Activated naive CD8-positive, alpha-beta T cell treated with anti-CD3 and anti-CD28 coated beads, Interleukin-2, amount 50 U/mL, for 24 hours (primary cell): ENCODE measurements at places on chromosomes 12 and 14.

DNA sequence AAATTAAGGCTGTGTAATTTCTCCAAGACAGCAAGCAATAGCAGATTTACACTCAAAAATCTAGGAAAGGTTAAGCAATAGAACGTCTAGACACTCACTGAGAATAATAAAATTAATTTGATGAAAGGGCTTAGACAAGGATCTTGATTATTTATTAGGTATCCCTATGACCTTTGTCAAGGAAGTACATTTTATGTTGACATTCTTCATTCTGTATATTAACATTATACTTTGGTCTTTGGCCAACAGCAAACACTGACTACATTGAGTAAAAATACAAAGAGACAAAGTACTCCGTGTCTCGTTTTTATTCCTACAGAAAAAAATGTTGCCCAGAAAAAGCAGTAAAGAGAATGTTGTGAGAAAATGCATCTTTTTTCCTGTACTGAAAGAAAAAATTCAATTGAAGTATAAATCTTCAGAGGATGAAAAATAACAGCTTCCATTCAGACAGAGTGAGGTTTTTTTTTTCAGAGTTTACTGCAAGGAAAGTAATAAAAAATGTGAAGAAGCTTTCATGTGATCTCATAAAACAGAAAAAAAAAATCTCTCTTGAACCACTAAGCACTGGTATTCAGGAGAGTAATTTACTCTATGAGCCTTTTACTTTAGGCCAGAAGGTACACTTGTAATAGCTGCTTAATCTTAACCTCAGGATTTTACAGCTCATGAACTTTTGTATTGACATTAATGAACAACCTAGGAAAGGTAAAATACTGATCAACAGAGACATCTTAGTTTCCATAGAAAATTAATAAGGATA is 605.0 kb downstream of the FSCB start:
- no peaks in the 10 kb centered on the region for H3K36me3 ChIP-seq
- no peak for DNase-seq
- H3K4me1 ChIP-seq: no peaks in the 10 kb centered on the region
- no peaks in the 10 kb centered on the region for H3K27me3 ChIP-seq

GRCh38 chr14:56129092-56129491 is 10.9 kb downstream of the PELI2 start:
- H3K36me3 ChIP-seq: no peaks in the 10 kb centered on the region
- DNase-seq: no peak
- peaks cover 35% of the 10 kb centered on the region for H3K4me1 ChIP-seq
- no peak overlapping the region for H3K4me3 ChIP-seq
- H3K27ac ChIP-seq: no peak overlapping the region

GRCh38 chr14:100442498-100443490 is 119.7 kb downstream of the SLC25A47 start:
- no peaks in the 10 kb centered on the region for H3K36me3 ChIP-seq
- H3K4me1 ChIP-seq: peaks cover 44% of the 10 kb centered on the region
- H3K27me3 ChIP-seq: no peaks in the 10 kb centered on the region

GRCh38 chr12:5587711-5588121 is 155.8 kb downstream of the NTF3 start:
- H3K27me3 ChIP-seq: peaks cover 5% of the 10 kb centered on the region
- no peak for DNase-seq
- H3K4me3 ChIP-seq: no peak overlapping the region
- no peak overlapping the region for H3K27ac ChIP-seq

- no peak overlapping the region for H3K4me3 ChIP-seq
- no peaks in the 10 kb centered on the region for H3K36me3 ChIP-seq
- no peak overlapping the region for H3K27ac ChIP-seq
These were observed 391.8 kb upstream of the DCN start for GRCh38 chr12:91574391-91574790.

DNA sequence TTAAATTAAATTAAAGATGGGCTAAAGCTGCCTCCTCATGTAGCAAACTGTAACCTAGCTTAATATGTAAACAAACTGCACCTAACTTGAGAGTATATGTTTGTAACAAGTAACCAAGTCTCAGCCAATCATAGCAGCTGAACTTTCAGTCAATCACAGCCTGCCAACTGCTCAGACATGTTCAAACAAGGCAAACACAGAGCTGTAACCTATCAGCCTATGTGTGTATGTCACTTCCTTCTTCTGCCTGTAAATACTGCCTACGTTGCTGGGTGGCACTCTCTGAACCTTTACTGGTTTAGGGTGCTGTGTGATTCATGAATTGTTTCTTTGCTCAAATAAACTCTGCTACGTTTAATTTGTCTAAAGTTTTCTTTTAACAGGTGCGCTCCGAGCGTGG is 2.9 kb downstream of the SERPINA6 start:
- DNase-seq: no peak
- no peaks in the 10 kb centered on the region for H3K36me3 ChIP-seq
- H3K4me1 ChIP-seq: no peaks in the 10 kb centered on the region
- H3K4me3 ChIP-seq: no peak overlapping the region
- peaks cover 4% of the 10 kb centered on the region for H3K27me3 ChIP-seq
- no peak overlapping the region for H3K27ac ChIP-seq

- H3K36me3 ChIP-seq: no peaks in the 10 kb centered on the region
- no peak for DNase-seq
- peaks cover 2% of the 10 kb centered on the region for H3K27me3 ChIP-seq
- H3K4me1 ChIP-seq: no peaks in the 10 kb centered on the region
- H3K27ac ChIP-seq: no peak overlapping the region
These were observed 239.2 kb downstream of the NUAK1 start for GRCh38 chr12:105899589-105899988.

GRCh38 chr14:76901171-76902055 is 75.2 kb downstream of the LRRC74A start:
- DNase-seq: no peak
- no peak overlapping the region for H3K27ac ChIP-seq
- H3K4me3 ChIP-seq: no peak overlapping the region
- H3K27me3 ChIP-seq: no peaks in the 10 kb centered on the region
- no peaks in the 10 kb centered on the region for H3K36me3 ChIP-seq

DNA sequence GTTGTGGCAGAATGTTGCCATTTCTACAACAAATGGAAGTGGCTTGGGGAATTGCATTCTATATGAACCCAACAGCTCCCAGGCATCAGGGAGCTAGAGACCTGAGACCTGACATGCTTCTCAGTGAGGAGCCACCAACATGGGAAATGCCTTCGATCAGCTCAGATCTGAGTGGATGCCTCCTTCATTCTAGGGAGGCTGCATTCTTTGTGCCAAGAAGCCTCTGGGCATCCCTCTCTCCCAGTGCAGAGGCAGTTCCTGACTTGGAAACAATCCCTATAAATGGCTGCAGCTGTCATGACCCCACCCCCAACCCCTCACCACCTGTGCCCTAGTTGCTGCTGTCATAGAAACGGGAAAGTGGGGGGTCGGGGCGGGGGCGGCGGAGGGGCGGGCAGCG is 196.3 kb downstream of the PPM1H start:
- H3K27me3 ChIP-seq: no peaks in the 10 kb centered on the region
- H3K4me3 ChIP-seq: no peak overlapping the region
- H3K27ac ChIP-seq: no peak overlapping the region
- no peak for DNase-seq
- peaks cover 2% of the 10 kb centered on the region for H3K4me1 ChIP-seq

- peaks cover 70% of the 10 kb centered on the region for H3K4me1 ChIP-seq
- no peaks in the 10 kb centered on the region for H3K27me3 ChIP-seq
- DNase-seq: peak; percentile 63
- peaks cover 6% of the 10 kb centered on the region for H3K36me3 ChIP-seq
- peak overlapping the region; percentile 73 for H3K4me3 ChIP-seq
These were observed 8.3 kb downstream of the FMNL3 start for GRCh38 chr12:49698619-49699545.

DNA sequence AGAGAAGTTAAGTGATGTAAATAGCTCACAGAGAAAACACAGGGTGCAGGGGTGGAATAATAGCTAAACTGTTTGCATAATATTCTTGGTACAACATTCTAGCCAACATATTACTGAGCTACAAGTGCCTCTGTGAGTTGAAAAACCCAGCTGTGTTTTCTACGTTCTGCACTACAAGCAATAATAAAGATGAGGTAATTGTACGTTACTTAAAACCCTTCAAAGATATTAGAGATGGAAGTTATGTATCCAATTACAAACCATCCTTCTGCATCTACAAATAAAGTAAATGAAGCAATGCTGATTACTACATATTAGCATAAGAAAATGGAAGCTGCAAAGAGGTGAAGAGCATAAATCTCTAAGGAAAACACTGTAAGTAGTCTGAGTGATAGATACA is 271.4 kb downstream of the SSPN start:
- no peak overlapping the region for H3K27ac ChIP-seq
- no peak for DNase-seq

DNA sequence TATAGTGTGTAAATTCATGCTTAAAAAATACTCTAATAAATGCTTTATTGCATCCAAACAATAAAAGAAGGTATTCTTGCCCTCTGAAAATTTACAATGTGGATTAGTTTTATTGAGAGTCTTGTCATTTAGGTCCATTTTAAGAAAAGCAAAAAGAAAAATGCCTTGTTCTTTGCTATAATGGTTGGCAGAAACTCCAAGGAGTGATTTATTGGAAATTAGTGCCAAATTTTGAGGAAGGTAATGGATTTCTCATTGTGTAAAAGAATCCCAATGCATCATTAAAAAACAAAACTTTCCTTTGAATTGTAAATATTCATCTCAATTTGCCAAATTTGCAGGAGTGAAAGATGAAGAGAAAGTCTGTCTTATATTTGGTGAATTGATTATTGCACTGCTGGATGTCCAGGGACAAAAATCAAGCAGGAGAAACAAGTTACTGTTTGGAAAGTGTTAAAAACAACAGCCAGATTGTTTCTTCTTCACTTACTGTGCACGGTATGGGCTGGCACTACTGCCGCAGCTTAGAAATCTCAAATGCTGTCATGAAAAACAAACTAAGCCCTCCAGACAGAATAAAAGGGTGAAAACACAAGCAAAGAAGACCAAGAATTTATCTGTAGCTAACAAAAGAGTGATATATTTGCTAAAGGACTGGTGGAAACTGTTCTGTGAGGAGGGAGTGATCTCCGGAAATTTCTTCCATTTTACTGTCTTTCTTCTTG is 511.7 kb downstream of the TMTC2 start:
- H3K4me3 ChIP-seq: no peak overlapping the region
- H3K36me3 ChIP-seq: no peaks in the 10 kb centered on the region
- H3K4me1 ChIP-seq: no peaks in the 10 kb centered on the region
- no peak overlapping the region for H3K27ac ChIP-seq

DNA sequence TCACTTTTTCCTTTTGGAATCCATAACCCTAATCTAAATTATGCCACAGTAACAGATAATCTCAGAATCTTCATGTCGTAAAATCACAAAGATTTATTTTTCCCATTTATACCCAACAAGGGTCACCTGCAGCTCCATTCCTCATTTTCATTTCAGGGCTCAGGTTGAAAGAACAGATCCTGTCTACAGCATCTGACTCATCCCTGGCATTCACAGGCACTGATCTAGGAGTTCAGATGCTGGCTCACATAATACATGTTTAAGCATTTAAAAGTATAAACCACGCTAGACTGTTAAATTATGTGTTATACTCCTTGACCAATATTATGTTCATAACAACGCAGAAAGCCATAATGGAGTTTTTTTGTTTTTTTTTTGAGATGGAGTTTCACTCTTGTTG is 58.3 kb downstream of the STON2 start:
- DNase-seq: no peak
- no peak overlapping the region for H3K27ac ChIP-seq
- H3K4me3 ChIP-seq: no peak overlapping the region
- no peaks in the 10 kb centered on the region for H3K4me1 ChIP-seq
- H3K27me3 ChIP-seq: peaks cover 7% of the 10 kb centered on the region
- no peaks in the 10 kb centered on the region for H3K36me3 ChIP-seq

GRCh38 chr12:49111206-49111605 is 559 bp upstream of the LMBR1L start:
- H3K4me3 ChIP-seq: peak overlapping the region; percentile 91
- no peaks in the 10 kb centered on the region for H3K27me3 ChIP-seq
- H3K36me3 ChIP-seq: peaks cover 4% of the 10 kb centered on the region
- no peak for DNase-seq
- H3K27ac ChIP-seq: peak overlapping the region; percentile 89

GRCh38 chr14:58299401-58300330 is 1.3 kb downstream of the ARID4A start:
- no peaks in the 10 kb centered on the region for H3K27me3 ChIP-seq
- H3K4me3 ChIP-seq: peak overlapping the region; percentile 93
- peaks cover 37% of the 10 kb centered on the region for H3K4me1 ChIP-seq
- DNase-seq: peak; percentile 14

DNA sequence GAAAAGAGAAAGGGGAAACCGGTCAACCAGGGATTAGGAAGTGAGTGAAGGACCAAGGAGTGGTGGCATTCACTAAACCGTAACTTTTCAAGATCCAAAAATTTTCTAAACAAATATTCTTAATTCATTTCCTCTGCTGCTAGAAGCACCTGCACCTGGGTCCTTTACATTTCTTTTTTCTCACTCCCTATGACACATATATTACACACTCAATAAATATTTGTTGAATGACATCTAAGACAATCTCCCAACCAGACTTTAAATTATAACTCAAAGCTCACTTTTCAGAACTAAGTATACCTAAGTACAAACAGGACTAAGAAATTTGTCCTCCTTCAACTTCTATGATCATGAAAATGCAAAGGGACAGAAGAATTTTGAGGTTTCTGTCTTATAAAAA is 11.1 kb downstream of the TTC5 start:
- peak overlapping the region; percentile 6 for H3K27ac ChIP-seq
- peaks cover 41% of the 10 kb centered on the region for H3K36me3 ChIP-seq
- DNase-seq: no peak
- H3K4me1 ChIP-seq: peaks cover 14% of the 10 kb centered on the region
- no peaks in the 10 kb centered on the region for H3K27me3 ChIP-seq
- no peak overlapping the region for H3K4me3 ChIP-seq

DNA sequence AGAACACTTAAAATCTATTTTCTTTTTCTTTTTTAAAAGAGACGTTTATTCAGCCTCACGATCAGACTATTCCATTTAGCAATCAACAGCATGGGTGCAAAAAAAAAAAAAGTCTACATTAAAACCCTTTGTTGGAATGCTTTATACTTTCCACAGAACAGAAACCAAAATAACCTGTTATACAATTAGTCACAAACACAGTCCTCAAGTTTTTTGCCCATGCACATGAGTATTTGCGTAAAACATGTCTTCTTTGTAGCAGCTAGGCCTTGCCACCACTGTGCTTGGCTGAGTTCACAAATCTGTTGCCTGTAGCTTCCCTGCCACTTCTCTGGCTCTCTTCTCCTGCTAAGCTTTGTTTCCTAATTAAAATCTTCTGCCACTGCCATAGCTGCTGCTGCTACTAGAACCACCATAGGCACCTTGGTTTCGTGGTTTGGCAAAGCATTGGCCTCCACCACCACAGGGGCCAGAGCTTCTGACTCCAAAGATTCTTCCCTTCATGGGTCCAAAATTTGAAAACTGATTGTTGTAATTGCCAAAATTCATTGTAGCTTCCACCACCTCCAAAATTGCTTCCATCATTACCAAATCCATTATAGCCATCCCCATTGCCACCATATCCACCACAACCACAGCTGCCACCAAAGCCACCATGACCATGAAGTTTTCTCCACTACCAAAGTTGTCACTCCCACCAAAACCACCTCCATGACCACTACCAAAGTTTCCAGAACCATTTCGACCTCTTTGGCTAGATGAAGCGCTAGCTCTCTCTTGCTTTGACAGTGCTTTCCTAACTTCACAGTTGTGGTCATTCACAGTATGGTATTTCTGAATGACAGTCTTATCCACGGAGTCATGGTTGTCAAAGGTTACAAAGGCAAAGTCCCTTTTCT is 38.1 kb downstream of the KLRG1 start:
- peak overlapping the region; percentile 99 for H3K27ac ChIP-seq
- peaks cover 61% of the 10 kb centered on the region for H3K4me1 ChIP-seq
- H3K36me3 ChIP-seq: peaks cover 15% of the 10 kb centered on the region
- peak; percentile 80 for DNase-seq
- H3K27me3 ChIP-seq: peaks cover 4% of the 10 kb centered on the region
- H3K4me3 ChIP-seq: peak overlapping the region; percentile 79
